ENCODE measurements at places on chromosomes 16 and 17.

DNA sequence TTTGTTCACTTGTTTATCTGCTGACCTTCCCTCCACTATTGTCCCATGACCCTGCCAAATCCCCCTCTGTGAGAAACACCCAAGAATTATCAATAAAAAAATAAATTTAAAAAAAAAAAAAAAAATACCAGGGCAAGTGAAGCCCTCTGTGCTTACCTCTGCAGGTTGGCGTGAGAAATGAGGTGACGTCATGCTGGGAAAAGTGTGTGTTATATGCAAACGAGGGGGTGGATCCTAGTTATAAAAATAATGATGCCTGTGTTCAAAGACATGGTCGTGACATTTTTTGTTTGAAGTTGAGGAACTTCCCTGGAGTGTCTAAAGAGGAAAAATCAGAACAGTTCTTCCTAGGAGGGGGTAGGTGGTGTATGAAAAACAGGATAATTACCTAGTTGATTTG lies 20.2 kb downstream of the TMC7 start:
- DNase-seq, result no peak

- DNase-seq, result no peak
These were observed 13.3 kb downstream of the GSE1 start for GRCh38 chr16:85626191-85626981.

DNA sequence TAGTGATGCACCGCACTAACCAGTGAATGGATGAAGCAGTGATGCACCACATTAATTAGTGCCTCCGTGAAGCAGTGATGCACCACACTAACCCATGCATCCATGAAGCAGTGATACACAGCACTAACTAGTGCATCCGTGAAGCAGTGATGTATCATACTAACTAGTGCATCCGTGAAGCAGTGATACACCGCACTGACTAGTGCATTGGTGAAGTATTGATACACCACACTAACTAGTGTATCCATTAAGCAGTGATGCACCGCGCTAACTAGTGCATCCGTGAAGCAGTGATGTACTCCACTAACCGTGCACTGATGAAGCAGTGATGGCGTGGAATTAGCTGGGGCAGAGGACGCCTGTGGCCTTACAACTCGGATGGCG lies 80.6 kb upstream of the NKD1 start:
- no peak for DNase-seq

DNA sequence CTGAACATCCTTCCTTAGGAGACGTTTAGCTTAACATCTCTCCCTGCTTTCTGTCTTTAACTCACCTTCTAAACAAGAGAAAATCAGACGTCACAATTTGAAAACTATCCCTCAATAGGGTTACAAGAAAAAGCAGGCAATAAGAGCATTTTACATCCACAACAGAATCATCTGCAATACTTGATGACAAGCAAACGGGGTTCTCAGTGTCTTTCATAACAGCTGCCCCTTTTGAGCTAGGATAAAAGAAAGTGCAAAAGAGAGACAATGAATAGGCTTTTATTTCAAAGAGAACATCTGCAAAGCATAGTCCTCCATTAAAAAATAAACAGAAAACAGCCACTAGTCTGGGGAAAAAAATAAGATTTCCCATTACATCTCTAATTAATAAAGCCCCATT lies 13.2 kb downstream of the XYLT1 start:
- no peak for DNase-seq

DNA sequence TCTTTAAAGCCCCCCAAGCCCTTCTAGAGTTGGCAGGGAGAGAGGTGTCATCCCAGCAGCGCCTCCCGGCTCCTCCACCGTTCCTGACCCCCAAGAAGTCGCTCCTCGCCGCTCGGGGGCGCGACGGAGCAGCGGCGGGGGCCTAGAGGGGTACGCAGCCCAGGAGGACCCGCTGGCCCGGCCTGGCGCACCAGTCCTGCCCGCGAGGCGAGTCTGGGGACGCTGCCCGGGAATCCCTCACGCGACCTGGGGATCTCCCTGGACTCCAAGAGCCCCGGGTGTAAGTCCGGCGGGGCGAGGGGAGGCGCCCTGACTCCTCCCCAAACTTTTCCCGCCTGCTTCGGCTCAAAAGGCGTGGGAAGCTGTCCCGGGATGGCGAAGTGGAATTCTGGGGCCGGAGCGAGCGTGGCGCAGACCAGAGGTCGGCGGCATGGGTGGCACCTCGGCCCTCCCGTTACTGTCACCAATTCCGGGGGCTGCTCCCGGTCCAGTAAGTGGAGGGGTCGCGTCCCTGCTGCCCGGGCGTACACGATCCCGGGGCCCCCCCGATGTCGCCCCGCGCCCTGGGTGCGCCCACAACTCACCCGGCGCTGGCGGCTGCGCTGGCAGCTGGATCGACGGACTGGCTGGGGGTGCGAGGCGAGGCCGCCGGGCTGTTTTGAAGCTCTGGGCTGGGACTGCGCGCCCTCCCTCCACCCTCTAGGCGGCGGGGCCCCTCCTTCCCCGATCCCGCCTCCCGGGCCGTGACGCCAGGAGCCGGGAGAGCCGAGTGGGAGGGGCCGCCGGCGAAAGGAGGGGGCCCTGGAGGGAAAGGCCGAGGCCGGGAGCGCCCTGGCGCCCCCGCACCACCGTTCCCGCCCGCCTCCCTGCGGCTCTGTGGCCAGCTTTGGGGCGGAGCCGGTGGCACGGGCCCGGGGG lies at the start of gene EMP2:
EMP2 (minus strand) TSS at position 634 of the 918 bp plus-strand sequence. CDS start 32,981 bp downstream, outside the sequence.
- no peak for DNase-seq

DNA sequence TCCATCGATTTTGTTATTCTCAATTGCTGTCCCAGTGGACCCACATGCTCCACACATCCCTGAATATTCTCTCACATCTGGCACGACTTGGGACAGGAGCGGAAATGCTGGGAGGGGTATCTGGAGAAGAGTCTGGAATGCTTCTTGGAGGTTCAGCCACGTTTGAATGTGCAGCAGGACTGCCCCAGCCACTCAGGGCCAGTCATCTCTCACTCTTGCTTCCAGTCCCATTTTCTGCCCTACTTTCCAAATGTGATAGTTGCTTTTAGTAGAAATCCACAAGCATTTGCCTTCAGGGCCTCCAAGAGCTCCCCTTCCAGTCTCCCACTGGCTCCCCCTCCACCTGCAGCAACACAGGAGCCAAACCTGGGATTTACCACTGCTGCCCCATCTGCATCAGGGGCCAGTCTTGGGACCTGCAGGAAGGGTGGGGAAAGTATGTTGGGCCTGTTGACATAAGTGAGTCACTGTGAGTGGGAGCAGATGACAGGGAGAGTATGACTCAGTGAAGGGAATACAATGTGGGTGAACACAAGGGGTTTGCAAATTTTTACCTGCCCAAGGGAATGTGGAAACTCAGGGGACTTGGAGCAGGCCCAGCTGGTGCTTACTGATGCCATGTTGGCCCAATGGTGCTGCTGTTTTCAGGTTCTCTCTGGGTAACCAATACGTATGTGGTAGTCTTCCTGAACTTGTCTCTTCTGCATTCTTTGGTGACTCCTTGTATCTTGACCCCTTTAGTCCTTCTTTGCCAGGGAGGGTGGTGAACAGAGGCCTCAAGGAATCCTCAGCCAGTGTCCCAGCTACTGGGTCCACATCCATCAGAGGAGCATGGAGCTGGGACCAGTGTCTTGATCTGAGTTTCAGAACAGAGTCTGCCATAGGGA lies 78.8 kb upstream of the CRHR1 start:
- no peak for DNase-seq

- DNase-seq, result no peak
These were observed 111.7 kb upstream of the HS3ST4 start for GRCh38 chr16:25580041-25580440.

GRCh38 chr16:4663777-4664465 lies 29.4 kb upstream of the NUDT16L1 start:
- peak; percentile 90 for DNase-seq

GRCh38 chr16:73420244-73420643 lies 372.3 kb upstream of the ZFHX3 start:
- DNase-seq, result no peak

- no peak for DNase-seq
These were observed 3.5 kb downstream of the IL4R start for GRCh38 chr16:27317320-27317719.

Measured in GF-D8 (cell line).